Fibroblast of skin of back (primary cell): ENCODE measurements at places on chromosomes 4 and X.

GRCh38 chr4:176492646-176493302 is 173.0 kb downstream of the SPCS3 start:
- DNase-seq: peak; percentile 9

DNA sequence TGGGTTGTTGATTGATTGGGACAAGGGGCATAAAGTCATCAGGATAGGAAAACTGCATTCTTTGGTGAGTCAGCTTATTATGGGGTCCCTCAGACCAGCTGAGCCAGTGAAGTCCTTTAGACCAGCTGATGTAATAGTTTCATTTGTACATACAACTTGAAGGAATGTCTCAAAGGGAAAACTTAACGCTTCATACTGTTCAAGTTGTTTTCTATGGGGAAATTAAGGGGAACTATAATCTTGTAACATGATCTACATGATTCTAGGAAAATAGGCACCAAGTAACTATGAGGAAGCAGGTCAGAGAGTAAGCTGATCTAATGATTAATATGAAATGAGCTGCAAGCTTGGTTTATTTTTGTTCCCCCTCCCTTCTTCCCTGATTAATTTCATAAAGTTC is 175.1 kb upstream of the GRID2 start:
- no peak for DNase-seq

GRCh38 chr4:119750771-119751170 is 122.2 kb upstream of the PDE5A start:
- no peak for DNase-seq

- DNase-seq: no peak
These were observed 6.4 kb downstream of the SYP start for GRCh38 chrX:49193542-49193964.

DNA sequence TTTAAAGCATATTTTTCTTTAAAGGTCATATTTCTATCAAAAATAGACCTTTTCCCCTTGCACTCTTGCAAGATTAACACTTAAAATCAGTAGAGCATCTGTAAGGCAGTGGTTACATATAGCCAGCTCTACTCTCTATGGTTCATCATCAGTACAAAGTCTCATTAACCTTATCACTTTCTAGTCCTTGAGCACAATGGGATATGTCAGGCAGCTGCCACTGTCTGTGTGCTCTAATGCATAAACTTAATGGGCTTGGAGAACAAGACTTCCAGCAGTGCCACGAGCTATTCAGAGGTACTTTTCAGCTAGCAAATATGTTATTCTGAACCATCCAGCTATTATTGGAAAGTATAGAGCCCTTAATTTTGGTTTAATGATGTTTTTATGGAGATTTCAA is 393.7 kb downstream of the GASK1B start:
- no peak for DNase-seq

GRCh38 chr4:136400829-136401228 is 1131.5 kb downstream of the PCDH18 start:
- DNase-seq: no peak
